ENCODE measurements at places on chromosomes 4 and X.

- no peak for DNase-seq
Measured at GRCh38 chrX:136666088-136666487, 18.1 kb downstream of the CD40LG start.

- DNase-seq = no peak
Measured at GRCh38 chr4:24914460-24914859, 1.6 kb upstream of the CCDC149 start.

DNA sequence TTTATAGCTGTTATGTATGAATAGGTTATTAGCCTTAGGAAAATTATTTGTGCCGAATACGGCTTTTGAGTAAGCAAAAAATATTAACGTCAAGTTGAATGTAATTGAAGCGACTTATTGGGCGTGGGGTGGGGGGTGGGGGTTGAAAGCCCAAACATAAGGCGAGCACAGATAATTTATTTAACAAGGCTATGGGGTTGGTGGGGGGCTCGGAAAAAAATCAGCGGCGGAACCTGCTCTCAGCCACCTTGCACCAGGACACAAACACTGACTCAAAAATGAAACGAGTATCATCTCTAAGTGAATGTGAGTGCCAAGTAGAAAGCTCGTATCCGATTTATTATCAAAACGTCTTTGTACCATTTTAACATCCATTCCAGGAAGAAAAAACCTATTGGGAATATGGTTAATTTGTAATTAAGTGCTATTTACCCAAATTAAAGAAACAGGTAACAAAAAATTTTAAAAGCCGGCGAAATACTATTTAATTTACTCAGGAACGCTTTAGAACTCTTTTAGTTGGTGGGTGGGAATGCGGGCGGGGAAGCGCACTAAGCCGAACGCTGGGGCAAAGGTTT is 902 bp upstream of the LARP1B start:
- no peak for DNase-seq

DNA sequence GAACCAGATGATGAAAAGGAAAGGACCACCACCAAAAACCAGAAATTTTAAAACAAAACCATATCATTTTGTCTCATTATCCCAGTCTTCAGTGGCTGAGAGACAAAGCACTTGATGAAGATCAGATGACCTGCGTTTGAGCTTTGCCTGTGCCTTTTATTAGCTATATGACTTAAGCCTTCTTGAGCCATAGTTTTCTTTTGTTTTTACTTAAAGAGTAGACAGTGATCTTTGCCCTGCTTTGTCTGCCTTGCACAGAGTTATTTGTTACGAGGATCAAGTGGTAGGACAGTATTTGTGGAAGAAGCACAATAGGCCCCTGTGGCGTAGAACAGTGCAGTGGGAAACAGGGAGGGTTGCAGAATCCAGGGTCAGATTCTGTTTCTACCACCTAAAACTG is 89.9 kb downstream of the SLC10A6 start:
- DNase-seq = no peak

GRCh38 chr4:76494871-76495590 is 60.0 kb downstream of the SHROOM3 start:
- DNase-seq = no peak

GRCh38 chr4:111988514-111988913 is 156.7 kb upstream of the FAM241A start:
- DNase-seq = no peak

DNA sequence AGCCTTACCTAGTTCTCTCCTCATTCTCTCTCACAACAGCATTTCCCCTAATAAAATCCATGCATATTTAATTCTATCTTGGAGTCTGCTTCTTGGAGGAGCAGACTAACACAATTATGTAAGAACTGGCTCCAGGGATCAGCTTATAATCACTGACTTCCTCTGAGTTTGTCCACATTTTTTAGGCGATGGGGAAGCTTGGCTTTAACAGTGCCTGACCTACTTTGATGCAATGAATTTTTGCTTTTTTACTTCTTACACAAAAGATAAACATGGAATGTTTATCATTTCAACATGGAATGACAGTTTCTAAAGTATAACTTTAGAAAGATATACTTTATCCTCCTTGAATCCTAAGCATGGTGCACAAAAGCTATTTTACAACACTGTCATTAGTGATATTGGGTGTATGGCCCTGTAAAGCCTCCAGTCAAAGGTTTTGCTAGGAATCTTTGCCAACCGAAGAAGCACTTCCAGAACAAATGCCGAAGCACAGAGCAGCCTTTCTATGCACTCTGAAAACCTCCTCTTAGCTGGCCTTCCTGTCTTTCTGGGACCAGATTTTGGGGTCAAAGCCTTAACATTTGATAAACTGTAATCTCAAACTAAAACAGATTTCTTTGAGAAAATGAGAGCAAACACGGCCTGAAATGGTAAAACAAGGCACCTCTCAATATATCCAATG is 736 bp downstream of the BDH2 start:
- no peak for DNase-seq

- DNase-seq = no peak
Measured at GRCh38 chr4:169664615-169665014, 44.2 kb downstream of the CLCN3 start.

- no peak for DNase-seq
Measured at GRCh38 chr4:853416-853781, 27.5 kb upstream of the CPLX1 start.

- DNase-seq = no peak
Measured at GRCh38 chr4:172680691-172681090, 487.9 kb upstream of the GALNT7 start.

DNA sequence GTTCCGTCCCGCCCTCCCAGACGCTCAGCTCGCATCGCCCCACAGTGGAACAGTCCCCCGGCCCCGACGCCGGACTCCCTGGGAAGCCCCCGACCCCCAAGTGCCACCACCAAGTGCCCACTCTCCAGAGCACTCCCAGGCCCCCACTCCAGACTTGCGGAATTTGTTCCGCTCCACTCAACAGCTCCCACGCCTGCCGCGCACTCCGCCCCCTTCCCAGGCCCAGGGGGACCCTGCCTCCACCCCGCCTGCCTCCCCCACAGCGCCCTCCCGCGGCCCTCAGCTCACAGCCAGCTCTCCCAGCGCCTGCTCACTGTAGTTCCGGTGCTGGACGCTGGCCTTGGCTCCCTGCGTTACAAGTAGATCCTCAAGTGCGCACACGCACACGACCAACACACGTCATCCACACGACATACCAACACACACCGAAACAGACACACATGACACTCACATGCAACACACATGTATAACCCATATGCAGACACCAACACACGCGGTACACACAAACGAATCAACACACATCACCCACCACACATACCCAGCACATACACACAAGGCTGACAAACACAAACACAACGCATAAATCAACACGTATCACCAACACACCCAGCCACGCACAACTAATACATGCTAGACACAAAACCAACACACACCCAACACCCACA is 8.0 kb downstream of the MSX1 start:
- DNase-seq = no peak

DNA sequence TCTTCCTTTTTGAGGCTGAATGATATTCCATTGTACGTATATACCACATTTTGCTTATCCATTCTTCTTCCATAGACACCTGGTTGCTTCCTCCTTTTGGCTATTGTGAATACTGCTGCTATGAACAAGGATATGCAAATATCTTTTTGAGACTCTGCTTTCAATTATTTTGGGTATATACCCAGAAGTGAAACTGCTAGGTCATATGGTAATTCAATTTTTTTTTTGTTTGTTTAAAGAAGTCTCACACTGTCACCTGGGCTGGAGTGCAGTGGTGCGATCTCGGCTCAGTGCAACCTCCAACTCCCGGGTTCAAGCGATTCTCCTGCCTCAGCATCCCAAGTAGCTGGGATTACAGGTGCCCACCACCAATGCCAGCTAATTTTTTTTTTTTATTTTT is 75.3 kb downstream of the METTL14 start:
- DNase-seq = no peak

GRCh38 chrX:87808576-87809243 is 291.1 kb downstream of the KLHL4 start:
- no peak for DNase-seq

DNA sequence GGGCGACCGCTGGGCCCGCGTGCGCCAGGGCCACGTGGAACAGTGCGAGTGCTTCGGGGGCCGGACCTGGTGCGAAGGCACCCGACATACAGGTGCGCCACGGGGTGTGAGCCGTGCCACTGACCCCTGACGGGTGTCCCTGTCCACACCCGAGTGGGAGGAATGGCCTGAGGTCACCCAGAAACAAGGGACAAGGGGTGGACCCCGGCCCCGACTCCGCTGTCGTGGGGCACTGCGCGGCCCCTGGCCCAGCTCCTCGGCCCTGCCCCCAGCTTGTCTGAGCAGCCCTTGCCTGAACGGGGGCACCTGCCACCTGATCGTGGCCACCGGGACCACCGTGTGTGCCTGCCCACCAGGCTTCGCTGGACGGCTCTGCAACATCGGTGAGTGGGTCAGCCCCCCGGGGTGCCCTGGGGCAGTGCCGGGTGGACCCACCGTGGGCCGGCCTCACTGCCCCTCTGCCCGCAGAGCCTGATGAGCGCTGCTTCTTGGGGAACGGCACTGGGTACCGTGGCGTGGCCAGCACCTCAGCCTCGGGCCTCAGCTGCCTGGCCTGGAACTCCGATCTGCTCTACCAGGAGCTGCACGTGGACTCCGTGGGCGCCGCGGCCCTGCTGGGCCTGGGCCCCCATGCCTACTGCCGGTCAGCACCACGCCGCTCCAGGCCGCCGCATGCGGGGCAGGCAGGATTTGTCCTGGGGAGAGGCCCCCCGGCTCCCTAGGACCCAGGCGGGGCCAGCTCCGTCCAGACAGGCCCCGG is 2.8 kb downstream of the HGFAC start:
- no peak for DNase-seq

GRCh38 chrX:363621-364375 is 22.9 kb downstream of the PPP2R3B start:
- DNase-seq = no peak

GRCh38 chr4:48065587-48066052 is 49.0 kb downstream of the NIPAL1 start:
- DNase-seq = no peak

- no peak for DNase-seq
Measured at GRCh38 chr4:84708406-84709135, 125.6 kb downstream of the CDS1 start.

DNA sequence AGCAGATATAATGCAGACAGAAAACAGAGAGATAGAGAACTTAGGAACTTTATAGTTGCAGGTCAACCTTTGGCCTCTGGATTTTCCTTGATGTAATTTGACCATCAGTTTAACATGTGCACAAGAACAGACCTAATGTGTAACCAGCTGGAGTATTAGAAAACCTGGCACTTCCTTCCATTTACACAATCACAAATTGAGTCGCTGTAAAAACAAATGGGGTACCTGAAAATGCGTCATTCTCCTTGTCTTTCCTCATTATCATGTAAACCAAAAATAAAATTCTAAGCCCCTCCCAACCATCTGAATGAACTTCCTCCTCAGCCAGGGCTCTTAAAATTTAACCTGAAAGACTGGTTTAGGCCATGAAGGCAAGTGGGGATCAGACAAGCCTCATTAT is 358.4 kb upstream of the MAGEB16 start:
- no peak for DNase-seq

- DNase-seq = no peak
Measured at GRCh38 chr4:158758142-158758541, 10.7 kb upstream of the FNIP2 start.

- DNase-seq = no peak
Measured at GRCh38 chrX:19886375-19886774, 1.0 kb downstream of the SH3KBP1 start.

- no peak for DNase-seq
Measured at GRCh38 chrX:76796311-76796710, 368.8 kb downstream of the MAGEE1 start.

GRCh38 chrX:69718102-69718501 is 102.2 kb downstream of the EDA start:
- DNase-seq = no peak

DNA sequence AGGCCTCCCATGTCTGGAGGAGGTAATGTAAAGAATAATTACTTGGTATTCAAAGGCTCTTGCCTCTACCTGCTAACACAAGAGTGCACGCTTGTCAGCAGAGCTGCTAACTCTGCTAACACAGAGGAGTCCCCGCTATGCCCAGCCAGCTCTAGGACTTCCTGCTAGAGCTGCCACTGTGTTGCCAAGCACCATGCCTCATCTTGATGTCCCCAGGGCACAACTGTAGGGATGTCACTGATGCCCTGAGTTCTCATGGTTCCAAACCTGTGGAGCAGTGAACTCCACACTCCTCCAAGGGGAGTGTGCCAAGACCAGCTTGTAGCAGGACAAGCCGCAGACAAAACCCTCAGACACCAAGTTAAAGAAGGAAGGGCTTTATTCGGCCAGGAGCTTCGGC is 55.3 kb upstream of the CLDN24 start:
- no peak for DNase-seq

DNA sequence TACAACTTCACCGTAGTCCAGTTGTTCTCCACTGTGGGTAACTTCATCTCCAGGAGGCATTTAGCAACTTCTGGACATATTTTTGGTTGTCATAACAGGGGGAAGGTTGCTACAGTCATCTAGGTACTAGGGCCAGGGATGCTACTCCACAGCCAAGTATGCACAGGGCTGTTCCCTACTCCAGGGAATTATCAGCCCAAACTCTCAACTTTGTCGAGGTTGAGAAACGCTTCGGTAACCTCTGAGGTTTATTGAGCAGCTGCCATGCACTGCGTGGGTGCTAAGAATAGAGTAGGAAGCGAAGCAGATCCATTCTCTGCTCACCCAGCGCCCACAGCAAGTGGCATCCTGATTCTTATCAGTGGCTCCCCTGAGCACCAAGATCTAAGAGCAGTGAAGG is 8.2 kb downstream of the FGFBP1 start:
- no peak for DNase-seq

- DNase-seq = no peak
Measured at GRCh38 chr4:184651899-184652298, 2.4 kb downstream of the PRIMPOL start.

GRCh38 chr4:176588436-176588835 is 204.3 kb downstream of the VEGFC start:
- DNase-seq = no peak

DNA sequence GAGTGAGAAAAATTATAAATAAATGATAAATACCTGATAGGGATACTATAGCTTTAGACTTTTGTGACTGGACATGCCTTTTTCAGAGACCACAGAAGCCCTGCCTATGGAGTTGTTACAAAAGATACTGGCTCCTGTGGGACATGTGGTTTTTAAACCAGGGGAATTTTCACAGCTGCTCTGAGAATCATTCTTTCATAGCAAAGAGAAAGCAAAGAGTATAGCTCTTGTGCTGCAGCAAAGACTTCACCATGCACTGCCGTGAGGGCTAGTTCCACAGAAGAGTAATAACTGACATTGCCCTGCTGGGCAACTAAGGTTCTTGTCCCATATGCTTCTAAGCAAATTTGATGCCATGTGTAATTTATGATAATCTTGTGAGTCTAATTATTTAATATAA is 98.2 kb downstream of the MAPK10 start:
- no peak for DNase-seq

- DNase-seq = no peak
Measured at GRCh38 chr4:151691639-151692442, 69.0 kb downstream of the GATB start.

- DNase-seq = no peak
Measured at GRCh38 chr4:25112995-25113380, 47.3 kb downstream of the SEPSECS start.
